ENCODE measurements at places on chromosomes 1 and 21.

GRCh38 chr1:3490046-3490745 is 35.7 kb downstream of the ARHGEF16 start:
- no peak overlapping the region for H3K27ac ChIP-seq
- H3K4me3 ChIP-seq = no peak overlapping the region
- H3K27me3 ChIP-seq = no peaks in the 10 kb centered on the region
- H3K36me3 ChIP-seq = no peaks in the 10 kb centered on the region
- DNase-seq = no peak

DNA sequence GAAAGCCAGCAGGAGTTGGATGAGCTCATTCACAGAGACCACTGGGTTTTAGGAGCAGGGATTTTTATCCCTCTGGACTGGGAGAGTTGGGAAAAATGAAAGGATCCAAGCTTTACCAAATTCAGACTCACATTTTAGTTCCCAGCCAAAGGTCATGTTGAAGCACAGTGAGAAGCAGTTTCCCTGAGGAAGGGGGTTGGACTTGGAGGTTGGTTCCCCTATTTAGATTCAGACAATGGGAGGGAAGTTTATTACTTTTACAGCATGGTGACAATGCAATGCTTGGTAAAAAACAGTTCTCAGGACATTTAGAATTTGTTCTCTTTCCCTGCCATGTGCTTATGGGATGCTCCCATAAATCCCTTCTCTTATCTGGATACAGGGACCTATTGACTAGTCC is 57.3 kb upstream of the ZNF648 start:
- no peaks in the 10 kb centered on the region for H3K27me3 ChIP-seq
- no peaks in the 10 kb centered on the region for H3K36me3 ChIP-seq
- H3K4me1 ChIP-seq = peaks cover 18% of the 10 kb centered on the region
- no peak for DNase-seq

GRCh38 chr21:29378832-29379231 is 80.1 kb downstream of the BACH1 start:
- no peak overlapping the region for H3K27ac ChIP-seq
- no peaks in the 10 kb centered on the region for H3K36me3 ChIP-seq
- DNase-seq = no peak
- no peaks in the 10 kb centered on the region for H3K4me1 ChIP-seq

- no peaks in the 10 kb centered on the region for H3K4me1 ChIP-seq
- H3K36me3 ChIP-seq = no peaks in the 10 kb centered on the region
- no peak overlapping the region for H3K27ac ChIP-seq
- H3K4me3 ChIP-seq = no peak overlapping the region
- no peaks in the 10 kb centered on the region for H3K27me3 ChIP-seq
- DNase-seq = no peak
Measured at GRCh38 chr1:172885971-172886370, 164.8 kb downstream of the TNFSF18 start.

- DNase-seq = no peak
- H3K27me3 ChIP-seq = no peaks in the 10 kb centered on the region
- H3K4me3 ChIP-seq = no peak overlapping the region
- H3K36me3 ChIP-seq = peaks cover 10% of the 10 kb centered on the region
- H3K4me1 ChIP-seq = no peaks in the 10 kb centered on the region
Measured at GRCh38 chr1:232578651-232579195, 51.2 kb downstream of the SIPA1L2 start.

DNA sequence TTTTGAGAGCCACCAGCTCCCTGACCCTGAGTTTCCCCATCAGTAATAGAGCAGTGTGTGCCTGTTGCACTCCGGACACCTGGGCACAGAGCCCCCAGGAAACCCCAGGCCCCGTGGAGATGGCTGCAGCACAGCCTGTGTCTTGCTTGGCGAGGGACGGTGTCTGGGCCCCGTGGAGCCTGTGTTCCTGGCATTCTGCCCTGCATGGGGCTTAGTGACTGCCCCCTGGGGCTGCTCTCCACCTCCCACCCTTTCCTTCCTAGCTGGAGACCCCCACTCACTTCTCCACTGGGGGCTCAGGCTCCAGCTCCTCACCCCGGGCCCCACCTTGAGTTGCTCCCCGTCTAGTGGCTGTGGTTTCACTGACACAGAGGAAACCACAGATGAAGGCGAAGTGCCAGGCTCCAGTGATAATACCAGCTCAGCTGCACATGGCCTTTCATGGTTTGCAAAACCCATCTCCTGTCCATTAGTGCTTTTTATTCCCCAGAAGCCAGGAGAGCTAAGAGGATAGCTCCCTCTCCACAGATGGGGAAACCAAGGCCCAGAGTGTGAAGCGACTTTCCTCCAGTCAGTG is 39.4 kb downstream of the DMRTB1 start:
- H3K36me3 ChIP-seq = no peaks in the 10 kb centered on the region
- no peak overlapping the region for H3K27ac ChIP-seq
- H3K27me3 ChIP-seq = no peaks in the 10 kb centered on the region
- no peak overlapping the region for H3K4me3 ChIP-seq
- no peak for DNase-seq

GRCh38 chr1:28971980-28972771 is 57.8 kb downstream of the EPB41 start:
- H3K27me3 ChIP-seq = no peaks in the 10 kb centered on the region
- no peak overlapping the region for H3K4me3 ChIP-seq
- H3K36me3 ChIP-seq = no peaks in the 10 kb centered on the region
- H3K4me1 ChIP-seq = peaks cover 34% of the 10 kb centered on the region

DNA sequence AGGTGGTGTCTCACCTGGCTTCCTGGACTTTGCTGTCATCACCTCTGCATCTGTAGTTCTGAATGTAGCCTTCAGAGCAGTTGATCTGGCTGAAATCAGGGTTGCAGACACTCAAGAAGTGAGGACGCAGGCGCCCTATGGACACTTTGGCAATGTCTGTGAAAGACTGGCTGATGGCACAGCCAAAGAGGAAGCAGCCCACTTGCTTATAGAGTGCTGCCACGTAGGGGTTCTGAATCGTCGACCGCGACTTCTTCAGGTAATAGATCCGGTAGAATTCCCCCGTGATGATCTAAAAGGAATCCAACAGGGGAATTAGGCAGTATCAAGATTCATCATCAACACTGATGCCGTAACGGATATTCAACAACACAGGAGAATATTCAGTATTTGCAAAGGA is 55.1 kb downstream of the PLPP3 start:
- no peaks in the 10 kb centered on the region for H3K36me3 ChIP-seq
- no peak overlapping the region for H3K27ac ChIP-seq
- H3K27me3 ChIP-seq = no peaks in the 10 kb centered on the region
- DNase-seq = no peak

DNA sequence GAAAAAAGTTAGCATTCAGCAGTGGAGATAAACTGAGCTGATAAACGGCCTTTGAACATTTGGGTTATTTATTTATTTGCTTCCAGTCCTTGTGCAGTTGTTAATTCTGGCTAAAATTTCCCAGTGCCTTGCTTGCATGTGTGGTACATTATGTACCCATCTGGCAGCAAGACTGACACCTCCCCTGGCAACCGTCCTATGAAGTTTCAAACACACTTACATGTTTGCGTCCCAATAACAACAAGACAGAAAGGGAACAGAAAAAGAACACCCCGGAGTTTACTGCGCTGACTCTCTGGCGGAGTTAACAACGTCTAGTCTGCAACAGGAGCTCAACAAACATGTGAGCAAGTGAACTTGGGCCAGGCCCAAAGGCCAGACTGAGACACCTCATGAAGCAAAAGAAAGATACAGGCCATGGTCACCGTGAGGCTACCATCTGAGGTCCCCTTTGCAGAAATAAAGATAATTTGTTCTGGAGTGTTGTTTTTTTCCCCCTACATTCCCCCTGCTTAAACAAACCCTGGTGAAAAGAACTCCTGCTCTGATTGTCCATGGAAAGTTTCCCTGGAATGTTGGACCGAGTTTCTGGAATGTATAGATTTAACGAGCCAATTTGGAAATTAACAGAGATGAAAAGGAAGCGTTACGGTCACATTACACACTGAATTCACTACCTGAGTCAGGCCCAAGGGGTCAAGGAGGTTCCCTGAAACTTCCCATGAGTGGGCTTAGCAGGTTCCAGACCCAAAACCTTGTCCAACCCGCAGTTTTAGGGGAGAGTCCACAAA is 33.4 kb downstream of the TRABD2B start:
- no peak overlapping the region for H3K4me3 ChIP-seq
- H3K27ac ChIP-seq = peak overlapping the region; percentile 0
- H3K36me3 ChIP-seq = no peaks in the 10 kb centered on the region
- H3K4me1 ChIP-seq = peaks cover 11% of the 10 kb centered on the region

DNA sequence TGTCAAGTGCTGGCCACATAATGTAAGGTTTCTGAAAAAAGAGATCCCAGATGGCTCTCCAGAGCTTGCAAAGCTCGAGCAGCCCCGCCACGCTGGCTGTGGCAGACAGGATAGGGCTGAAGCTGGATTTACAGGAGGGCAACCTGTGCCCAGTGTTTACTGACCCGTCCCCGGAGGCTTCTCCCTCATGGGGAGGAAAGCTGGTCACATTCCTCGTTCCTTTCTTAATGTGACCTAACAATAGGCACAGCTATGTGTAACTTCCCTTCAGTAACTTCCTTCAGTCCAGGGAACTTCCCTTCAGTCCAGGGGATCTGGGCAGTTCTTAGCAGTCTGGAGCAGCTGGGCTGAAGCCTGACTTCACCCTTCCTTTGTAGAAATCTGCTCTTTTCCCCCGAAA is 7.7 kb downstream of the SLFNL1 start:
- no peak for DNase-seq
- H3K27ac ChIP-seq = no peak overlapping the region
- H3K4me1 ChIP-seq = no peaks in the 10 kb centered on the region
- peaks cover 12% of the 10 kb centered on the region for H3K36me3 ChIP-seq
- H3K27me3 ChIP-seq = no peaks in the 10 kb centered on the region

- no peak overlapping the region for H3K4me3 ChIP-seq
- no peak overlapping the region for H3K27ac ChIP-seq
- H3K27me3 ChIP-seq = no peaks in the 10 kb centered on the region
- peaks cover 89% of the 10 kb centered on the region for H3K36me3 ChIP-seq
Measured at GRCh38 chr1:205794011-205794730, 18.8 kb downstream of the SLC41A1 start.

GRCh38 chr1:246427611-246428010 is 79.5 kb downstream of the SMYD3 start:
- DNase-seq = no peak
- H3K36me3 ChIP-seq = no peaks in the 10 kb centered on the region
- H3K27me3 ChIP-seq = no peaks in the 10 kb centered on the region
- H3K27ac ChIP-seq = no peak overlapping the region

DNA sequence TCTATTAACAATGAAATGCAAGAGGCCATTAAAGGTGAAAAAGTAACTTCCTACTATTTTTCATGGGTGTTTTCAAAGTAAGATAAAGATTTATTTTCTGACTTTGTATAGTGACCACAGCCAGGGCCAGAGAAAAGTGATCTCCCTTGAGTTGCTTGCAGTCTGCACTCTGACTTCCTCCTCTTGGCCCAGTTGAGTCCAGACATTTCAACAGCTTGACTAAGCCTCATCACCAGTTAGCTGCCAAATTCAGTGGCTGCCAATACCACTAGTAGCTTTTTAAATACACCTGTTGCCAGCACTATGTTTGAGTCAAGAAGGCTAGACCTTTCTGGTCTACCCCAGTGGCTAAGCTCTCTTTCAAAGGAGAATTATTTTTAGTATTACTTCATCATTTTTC is 3.7 kb upstream of the NEK7 start:
- H3K36me3 ChIP-seq = no peaks in the 10 kb centered on the region
- DNase-seq = no peak
- no peak overlapping the region for H3K27ac ChIP-seq
- H3K4me3 ChIP-seq = no peak overlapping the region
- no peaks in the 10 kb centered on the region for H3K27me3 ChIP-seq

GRCh38 chr1:61424382-61424781 is 300.6 kb downstream of the TM2D1 start:
- H3K36me3 ChIP-seq = peaks cover 59% of the 10 kb centered on the region
- H3K27ac ChIP-seq = no peak overlapping the region
- no peak overlapping the region for H3K4me3 ChIP-seq
- peaks cover 26% of the 10 kb centered on the region for H3K4me1 ChIP-seq
- DNase-seq = no peak

DNA sequence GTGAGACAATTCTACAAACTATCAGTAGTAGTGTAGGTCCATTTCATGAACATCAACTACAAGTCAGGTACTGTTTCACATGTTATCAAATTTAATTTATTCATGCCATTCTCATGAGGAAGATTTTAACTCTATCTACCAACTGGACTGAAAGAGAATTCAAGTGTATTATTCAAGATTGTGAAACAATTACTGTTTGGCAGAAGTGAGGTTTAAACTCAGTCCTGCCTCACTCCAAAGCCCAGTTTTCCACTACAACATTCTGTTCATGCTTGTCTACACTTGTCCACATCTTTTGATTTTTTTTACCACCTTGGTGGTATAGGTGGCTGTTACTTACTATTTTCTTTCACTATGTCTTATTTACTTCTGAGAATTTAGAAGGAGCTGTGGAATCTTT is 272.9 kb downstream of the TGFB2 start:
- no peak overlapping the region for H3K27ac ChIP-seq
- DNase-seq = no peak
- H3K4me3 ChIP-seq = no peak overlapping the region
- H3K27me3 ChIP-seq = no peaks in the 10 kb centered on the region
- H3K4me1 ChIP-seq = peaks cover 20% of the 10 kb centered on the region
- no peaks in the 10 kb centered on the region for H3K36me3 ChIP-seq

All from esophagus squamous epithelium (tissue), 5 donors.